Left hindlimb (tissue), 1 donor: ENCODE measurements at places on chromosomes 5 and 9.

GRCh38 chr9:137825324-137825989, 52.1 kb upstream of the CACNA1B start:
- DNase-seq = no peak

DNA sequence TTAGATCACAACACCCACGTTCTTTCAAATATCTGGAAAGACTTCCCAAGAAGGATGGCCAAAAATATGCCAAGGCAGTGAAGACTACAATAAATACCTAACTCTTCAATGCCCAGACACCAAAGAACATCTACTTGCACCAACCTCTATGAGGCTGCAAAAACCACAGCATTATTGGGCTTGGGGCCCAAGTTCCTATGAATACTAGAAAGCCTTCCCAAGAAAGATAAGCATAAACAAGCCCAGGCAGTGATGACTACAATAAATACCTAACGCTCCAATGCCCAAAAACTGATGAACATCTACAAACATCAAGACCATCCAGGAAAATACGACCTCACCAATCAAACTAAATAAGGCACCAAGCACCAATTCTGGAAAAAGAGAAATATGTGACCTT, 41.3 kb downstream of the AP3B1 start:
- DNase-seq = no peak

GRCh38 chr9:71729816-71730526, 38.3 kb downstream of the CEMIP2 start:
- DNase-seq = no peak

- no peak for DNase-seq
These were observed 766.4 kb upstream of the WWC1 start for GRCh38 chr5:167525004-167525403.

GRCh38 chr9:127640908-127641545, 28.9 kb downstream of the STXBP1 start:
- DNase-seq = no peak
